ENCODE measurements at places on chromosomes 12 and 14.

GRCh38 chr12:6226679-6227051 lies 26.5 kb downstream of the CD9 start:
- DNase-seq, result no peak

DNA sequence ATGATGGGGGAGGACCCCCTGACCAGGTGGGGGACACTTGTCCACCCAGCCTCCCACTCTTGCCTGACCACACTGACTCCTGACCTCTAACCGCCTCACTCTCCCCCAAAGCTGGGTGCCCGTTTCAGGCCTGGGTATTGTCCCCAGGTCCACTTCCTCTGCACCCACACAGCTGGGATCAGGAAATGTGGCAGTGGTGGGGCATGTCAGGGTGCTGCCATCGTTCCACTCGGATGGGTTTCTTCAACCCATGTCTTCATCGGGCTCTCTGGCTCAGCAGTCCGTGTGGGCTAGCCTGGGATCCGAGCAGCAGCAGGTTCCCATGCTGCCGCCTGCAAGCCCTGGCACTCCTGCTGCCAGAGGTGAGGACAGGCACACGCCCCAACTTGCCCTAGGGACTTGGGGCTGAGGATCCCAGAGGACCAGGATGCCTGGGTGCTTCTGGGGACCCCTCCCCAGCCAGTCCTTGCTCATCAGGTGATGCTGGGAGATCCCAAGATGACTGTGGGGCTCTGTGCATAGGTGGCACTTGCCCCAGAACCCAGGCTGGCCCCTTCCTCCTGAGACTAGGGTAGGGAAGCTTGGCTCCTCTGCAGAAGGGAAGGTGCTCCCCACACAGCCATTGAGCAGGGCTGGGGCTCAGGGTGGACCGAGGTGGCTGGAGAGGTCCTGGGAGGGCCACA lies 2.9 kb upstream of the CLBA1 start:
- peak; percentile 44 for DNase-seq

DNA sequence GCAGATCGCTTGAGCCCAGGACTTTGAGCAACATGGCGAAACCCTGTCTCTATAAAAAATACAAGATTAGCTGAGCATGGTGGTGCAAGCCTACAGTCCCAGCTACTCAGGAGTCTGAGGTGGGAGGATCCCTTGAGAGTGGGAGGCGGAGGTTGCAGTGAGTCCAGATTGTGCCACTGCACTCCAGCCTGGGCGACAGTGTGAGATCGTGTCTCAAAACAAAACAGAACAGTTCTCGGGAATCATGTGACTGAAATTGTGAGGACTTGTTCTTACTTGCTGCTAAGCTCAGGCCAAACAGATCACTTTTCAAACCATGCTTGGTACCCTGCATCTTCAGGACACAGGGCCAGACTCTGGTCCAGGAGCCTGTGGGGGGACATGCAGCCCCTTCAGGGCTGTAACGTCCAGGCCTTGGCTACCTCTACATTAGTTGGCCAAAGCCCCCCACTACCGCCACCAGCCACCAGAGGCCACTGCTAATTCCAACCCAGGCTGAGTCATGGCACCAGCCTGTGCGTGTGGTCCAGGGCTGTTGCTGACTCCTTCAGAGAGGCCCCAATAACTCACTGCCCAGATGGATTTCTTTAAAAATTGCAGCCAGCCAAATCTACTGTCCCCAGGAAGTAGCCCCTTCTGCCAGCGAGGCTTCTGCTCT lies 33.4 kb upstream of the SYNDIG1L start:
- peak; percentile 68 for DNase-seq

GRCh38 chr12:94133964-94134795 lies 14.2 kb upstream of the PLXNC1 start:
- no peak for DNase-seq

GRCh38 chr12:132638541-132639408 lies 20.2 kb downstream of the P2RX2 start:
- DNase-seq, result no peak

DNA sequence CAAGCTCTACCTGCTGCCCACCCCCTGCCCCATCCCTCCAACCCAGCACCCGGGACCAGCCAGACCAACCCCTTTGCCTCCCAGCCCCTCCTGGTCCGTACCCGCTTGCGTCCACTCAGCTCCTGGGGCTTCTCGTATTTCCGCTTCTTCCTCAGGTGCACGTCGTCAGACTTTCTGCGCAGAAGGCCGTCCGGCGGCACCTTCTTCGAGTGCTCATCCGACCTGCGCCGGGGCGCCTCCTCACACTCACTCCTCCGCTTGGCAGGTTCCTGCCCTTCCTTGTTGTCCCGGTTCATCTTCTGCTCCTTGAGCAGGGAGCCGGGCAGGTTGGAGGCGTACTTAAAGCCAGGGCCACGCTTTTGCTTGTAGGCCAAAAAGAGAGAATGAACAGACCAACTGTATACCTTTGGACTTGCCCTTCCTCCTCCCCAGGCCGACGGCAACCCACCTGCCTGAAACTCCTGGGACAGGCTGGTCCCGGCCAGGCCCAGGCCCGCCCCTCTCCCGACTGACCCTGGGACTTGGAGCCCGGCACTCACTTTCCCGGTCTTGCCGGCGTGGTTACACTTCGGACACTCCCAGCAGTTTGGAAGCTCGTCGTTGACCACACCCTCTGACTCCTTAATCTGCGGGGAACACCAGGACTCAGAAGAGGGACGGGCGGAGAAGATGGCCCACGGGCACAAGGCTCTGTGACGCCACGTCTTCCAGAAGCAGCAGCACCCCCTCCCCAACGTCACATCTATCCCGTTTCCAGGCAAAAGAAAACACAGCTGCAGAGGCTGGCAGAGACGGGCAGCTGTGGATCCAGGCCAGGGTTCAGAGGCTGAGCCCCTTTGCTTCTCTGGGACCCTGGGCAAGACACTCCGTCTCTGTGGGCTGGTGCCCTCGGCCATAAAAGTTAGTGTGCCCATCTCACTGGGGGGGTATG lies 44.3 kb downstream of the RNF34 start:
- no peak for DNase-seq

DNA sequence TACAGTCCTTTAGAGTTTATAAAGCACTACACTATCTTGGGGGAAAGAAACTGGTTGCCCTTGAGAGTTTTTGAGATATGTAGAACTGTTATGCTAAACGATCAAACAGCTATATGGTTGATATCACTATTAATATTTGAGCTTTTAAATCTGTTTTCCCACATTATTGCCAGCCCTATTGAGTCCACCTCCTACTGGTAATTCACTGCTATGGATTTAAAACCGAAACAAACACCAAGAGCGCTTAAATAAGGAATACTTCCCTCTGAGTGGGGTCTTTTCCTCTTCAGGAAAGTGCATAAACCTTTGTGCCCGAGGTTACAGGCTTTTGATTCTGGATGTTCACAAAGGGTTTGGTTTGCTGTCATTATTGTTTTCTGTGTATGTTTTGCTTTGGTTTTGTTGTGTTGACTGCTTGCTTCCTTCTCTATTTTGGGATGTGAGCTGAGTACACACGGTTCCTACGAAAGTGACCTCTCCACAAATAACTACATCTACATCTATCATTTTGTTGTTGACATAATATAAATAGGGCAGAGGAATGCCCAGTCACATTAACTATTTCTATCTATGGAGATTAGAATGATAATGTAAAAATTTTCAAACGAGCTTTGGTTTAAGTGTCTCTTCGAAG lies 44.8 kb downstream of the LGR5 start:
- no peak for DNase-seq

- DNase-seq, result no peak
Observed at GRCh38 chr14:26334288-26334687, 263.5 kb downstream of the NOVA1 start.

GRCh38 chr12:113393749-113394148 lies 9.9 kb downstream of the SDS start:
- DNase-seq, result no peak

DNA sequence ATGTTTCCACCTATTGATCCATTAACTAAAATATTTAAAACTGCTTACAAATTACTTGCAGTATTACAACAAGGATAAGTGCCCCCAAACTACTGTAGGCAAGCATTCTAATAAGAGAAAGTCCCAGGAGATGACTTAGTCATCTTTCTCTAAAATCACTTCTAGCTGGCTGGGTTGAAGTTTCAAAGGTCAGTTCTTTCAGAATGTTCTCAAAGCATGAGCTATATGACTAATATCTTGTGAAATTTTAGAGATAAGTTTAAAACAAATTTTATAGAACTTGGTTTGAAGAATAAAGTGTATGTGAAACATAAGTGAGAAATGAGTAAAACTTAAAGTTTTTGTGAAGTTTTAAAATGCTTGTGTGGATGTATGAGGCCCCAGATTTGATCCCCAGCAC lies 24.3 kb upstream of the OR6J1 start:
- no peak for DNase-seq

DNA sequence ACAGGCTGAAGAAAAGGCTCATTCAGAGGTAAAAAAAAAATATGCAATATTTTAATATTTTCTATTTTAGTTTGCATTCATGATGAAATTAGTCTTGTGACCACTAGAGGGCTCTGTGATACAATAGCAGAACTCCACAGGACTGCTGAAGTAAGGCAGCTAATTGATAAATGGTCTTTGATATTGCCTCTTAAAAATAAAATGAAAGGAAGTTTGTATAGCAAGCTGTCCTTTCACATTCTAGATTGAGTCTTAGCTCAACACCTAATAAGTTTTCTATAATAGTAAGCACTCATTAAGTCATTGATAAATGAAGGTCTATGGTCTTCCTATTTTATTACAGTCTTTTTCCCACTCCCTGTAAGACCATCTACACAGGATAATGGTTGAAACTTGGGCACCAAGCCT lies 315.7 kb downstream of the NAV3 start:
- DNase-seq, result no peak

All from activated CD8-positive, alpha-beta memory T cell treated with anti-CD3 and anti-CD28 coated beads, Interleukin-2, amount 50 U/mL, for 48 hours (primary cell).